ENCODE measurements at places on chromosomes 3 and 15. TPM values are rescaled to one million over a fixed set of nuclear protein-coding genes. Genes with fewer than 3 reads are reported as not detected.

DNA sequence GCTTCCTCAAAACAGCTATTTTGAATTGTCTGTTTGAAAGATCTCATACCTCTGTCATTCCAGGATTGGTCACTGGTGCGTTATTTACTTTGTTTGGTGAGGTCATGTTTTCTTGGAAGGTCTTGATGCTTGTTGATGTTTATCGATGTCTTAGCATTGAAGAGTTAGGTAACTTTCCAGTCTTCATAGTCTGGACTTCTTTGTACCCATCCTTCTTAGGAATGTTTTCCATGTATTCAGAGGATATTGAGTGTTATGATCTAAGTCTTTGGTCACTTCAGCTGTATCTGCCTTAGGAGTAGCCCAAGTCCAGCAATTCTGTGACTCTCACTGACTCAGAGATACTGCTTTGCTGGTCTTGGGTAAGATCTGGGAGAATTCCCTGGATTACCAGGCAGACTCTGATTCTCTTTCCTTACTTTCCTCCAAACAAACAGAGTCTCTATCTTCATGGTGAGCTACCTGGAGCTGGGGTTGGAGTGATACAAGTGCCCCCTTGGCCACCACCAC, 398.6 kb downstream of the ZIC4 start:
- no peaks in the 10 kb centered on the region for H3K36me3 ChIP-seq
- no peaks in the 10 kb centered on the region for H3K27me3 ChIP-seq
- no peak overlapping the region for H3K4me3 ChIP-seq
- no peaks in the 10 kb centered on the region for H3K4me1 ChIP-seq

DNA sequence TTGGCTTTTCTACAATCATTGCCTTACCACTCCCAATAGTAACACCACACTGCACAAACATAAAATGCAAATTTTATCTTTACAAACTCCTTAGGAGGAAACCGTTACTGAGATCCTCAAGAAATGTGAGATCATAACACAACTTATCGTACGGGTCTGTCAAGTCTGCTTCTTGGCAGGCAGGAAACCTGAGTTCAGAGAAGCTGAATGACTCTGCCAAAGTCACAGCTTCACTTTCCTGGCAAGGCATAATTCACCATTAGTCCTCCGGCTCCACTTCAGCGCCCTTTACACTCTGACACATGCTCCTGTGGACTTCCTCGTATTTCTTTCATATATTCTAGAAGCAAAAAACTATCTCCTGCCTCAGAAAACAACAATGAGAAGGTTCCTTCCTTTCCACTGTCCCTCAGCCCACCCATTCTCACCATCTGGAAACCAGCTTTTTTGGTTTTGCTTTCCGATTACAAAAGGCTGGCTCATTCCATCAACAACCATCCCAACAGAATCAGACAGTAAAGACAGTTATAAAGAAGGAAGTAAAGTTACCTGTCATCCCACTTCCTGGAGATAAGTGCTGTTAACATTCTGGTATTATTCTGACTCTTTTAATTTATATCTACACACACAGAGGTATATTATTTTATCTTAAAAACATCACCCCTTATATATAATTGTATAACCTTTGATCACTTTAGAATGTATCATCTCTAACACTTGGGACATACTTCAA, 223.4 kb downstream of the STT3B start:
- no peaks in the 10 kb centered on the region for H3K4me1 ChIP-seq
- H3K27ac ChIP-seq = no peak overlapping the region
- no peaks in the 10 kb centered on the region for H3K36me3 ChIP-seq

DNA sequence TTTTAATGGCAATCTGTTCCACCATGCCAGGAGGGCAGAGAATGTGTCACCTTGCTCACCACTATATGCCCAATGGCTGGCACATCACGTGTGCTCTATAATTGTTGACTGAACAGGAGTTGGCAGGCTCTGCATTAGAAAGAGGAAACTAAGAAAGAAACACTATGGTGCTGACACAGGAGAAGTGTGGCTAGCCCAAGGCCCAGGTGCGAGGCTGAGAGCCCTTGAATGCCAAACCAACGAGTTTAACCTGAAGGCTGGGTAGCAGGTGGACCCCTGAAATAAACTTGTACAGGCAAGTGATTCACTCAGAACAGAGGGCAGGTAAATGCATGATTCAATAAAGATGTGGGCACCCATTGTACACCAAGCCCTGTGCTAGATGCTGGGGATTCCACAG, 2.4 kb downstream of the CHCHD4 start:
- no peak overlapping the region for H3K27ac ChIP-seq
- DNase-seq = no peak
- no peaks in the 10 kb centered on the region for H3K27me3 ChIP-seq
- peaks cover 23% of the 10 kb centered on the region for H3K36me3 ChIP-seq
- H3K4me1 ChIP-seq = peaks cover 34% of the 10 kb centered on the region

GRCh38 chr3:117442566-117442965, 733.0 kb downstream of the TUSC7 start:
- peaks cover 7% of the 10 kb centered on the region for H3K4me1 ChIP-seq
- no peaks in the 10 kb centered on the region for H3K27me3 ChIP-seq
- no peak overlapping the region for H3K27ac ChIP-seq
- H3K36me3 ChIP-seq = no peaks in the 10 kb centered on the region

The IQCF5 gene
- not detected for polyA plus RNA-seq

DNA sequence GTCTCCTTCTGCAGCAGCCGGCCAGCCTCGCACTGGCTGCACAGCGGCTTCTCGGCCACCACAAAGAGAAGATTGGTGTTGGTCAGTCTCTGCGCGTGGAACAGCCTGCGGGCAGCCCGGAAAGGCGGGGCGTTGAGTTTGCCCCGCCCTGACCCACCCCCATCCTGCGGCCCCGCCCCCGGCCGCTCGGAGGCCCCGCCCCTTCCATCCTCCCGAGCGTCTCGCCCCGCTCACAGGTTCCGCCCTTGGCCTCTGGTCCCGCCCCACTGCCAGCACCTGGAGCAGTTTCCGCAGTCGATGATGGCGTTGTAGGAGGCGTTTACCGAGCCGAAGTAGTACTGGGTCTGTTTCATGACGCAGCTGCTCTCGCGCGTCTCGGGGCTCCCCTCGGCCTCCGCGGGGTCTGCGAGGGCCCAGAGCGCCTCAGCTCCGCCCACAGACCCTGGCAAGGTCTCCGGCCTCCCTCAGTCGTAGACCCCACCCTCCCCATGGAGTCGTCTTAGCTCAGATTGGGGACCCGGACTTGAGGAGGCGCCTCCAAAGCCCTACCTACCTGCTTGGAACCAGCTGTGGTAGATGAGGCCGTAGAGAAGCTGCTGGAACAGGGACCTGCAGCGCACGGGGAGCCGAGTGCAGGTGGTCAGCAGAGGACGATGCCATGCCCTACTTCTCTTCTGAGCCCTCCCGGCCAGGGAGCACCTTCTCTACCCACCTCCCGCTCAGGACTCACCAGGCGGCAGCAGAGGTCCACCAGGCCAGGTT, 5.9 kb upstream of the TMEM115 start:
- no peaks in the 10 kb centered on the region for H3K27me3 ChIP-seq
- peak; percentile 90 for DNase-seq
- H3K36me3 ChIP-seq = no peaks in the 10 kb centered on the region
- no peak overlapping the region for H3K27ac ChIP-seq
- H3K4me1 ChIP-seq = no peaks in the 10 kb centered on the region

DNA sequence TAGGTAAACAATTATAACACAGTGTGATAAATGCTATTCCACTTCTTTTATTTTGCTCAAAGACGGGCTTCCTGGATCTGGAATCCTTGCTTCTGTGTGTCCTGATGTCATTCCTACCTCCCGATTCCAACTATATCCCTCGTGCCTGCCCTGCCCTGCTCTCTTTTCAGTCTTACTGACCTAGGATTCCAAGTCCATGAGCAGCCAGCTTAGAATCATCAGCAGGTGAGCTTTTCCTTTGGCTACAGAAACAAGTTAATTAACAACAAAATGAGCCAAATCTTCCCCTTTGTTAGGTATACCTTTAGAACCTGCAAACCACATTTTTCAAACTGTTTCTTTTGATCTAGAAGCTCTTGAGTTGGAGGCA, 21.9 kb upstream of the KPNA1 start:
- H3K27ac ChIP-seq = no peak overlapping the region
- H3K4me1 ChIP-seq = no peaks in the 10 kb centered on the region
- DNase-seq = no peak
- H3K36me3 ChIP-seq = peaks cover 43% of the 10 kb centered on the region

DNA sequence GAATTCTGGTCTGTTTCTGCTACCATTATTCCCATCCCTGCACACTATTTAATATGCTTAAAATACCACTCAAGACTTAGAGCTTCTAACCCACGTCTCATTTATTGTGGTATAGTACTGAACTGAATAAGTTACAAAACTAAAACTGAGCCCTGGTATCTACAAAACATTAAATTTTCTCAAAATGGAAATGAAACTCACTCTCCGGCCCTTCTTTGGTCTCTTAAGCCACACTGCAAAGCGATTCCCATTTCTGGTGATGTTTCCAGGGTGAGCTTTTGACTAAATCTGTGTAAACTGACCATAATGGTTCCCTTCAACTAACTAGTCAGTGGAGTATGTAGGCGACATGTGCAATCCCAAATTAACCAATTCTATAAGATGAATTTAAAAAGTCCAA, 18.6 kb downstream of the KPNA4 start:
- peaks cover 39% of the 10 kb centered on the region for H3K36me3 ChIP-seq
- H3K27ac ChIP-seq = no peak overlapping the region
- DNase-seq = no peak
- no peaks in the 10 kb centered on the region for H3K27me3 ChIP-seq

DNA sequence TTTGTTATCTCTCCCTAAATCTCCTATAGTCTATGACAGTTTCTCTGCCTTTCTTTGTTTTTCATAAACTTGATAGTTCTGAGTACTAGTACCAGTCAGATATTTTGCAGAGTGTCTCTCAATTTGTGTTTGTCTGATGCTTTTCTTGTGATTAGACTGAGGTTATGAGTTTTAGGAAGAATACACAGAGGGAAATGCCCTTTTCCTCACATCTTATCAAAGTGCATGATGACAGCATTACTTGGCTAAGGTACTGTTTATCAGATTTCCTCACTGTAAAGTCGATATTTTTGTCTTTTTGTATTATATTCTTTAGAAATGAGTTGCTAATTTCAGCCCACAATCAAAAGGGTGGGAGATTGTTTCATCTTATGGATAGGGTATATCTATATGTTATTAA, 45.6 kb downstream of the GLCE start:
- no peaks in the 10 kb centered on the region for H3K27me3 ChIP-seq
- H3K4me3 ChIP-seq = no peak overlapping the region
- no peaks in the 10 kb centered on the region for H3K36me3 ChIP-seq
- no peaks in the 10 kb centered on the region for H3K4me1 ChIP-seq

The PIF1 gene
- 12.4 TPM for polyA plus RNA-seq

The CFAP91 gene
- 3.7 TPM for polyA plus RNA-seq

DNA sequence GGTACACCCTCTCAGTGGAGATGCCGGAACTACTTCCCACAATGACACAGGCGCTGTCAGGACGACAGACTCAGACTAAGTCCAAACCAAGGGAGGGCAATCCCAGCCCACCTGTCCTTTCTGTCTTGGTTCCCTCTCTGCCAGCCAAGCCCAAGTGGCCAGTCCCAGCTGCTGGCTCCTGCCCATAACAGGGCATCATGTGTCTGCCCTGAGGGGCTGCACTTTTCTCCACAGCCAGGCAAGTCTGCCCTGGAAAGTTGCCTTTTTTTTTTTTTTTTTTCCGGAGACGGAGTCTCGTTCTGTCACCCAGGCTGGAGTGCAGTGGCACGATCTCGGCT, 20.0 kb upstream of the BCL2A1 start:
- no peaks in the 10 kb centered on the region for H3K36me3 ChIP-seq
- no peak overlapping the region for H3K4me3 ChIP-seq
- DNase-seq = no peak
- H3K27me3 ChIP-seq = no peaks in the 10 kb centered on the region
- no peaks in the 10 kb centered on the region for H3K4me1 ChIP-seq
- no peak overlapping the region for H3K27ac ChIP-seq

The LRRC15 gene
- polyA plus RNA-seq = 0.02 TPM

DNA sequence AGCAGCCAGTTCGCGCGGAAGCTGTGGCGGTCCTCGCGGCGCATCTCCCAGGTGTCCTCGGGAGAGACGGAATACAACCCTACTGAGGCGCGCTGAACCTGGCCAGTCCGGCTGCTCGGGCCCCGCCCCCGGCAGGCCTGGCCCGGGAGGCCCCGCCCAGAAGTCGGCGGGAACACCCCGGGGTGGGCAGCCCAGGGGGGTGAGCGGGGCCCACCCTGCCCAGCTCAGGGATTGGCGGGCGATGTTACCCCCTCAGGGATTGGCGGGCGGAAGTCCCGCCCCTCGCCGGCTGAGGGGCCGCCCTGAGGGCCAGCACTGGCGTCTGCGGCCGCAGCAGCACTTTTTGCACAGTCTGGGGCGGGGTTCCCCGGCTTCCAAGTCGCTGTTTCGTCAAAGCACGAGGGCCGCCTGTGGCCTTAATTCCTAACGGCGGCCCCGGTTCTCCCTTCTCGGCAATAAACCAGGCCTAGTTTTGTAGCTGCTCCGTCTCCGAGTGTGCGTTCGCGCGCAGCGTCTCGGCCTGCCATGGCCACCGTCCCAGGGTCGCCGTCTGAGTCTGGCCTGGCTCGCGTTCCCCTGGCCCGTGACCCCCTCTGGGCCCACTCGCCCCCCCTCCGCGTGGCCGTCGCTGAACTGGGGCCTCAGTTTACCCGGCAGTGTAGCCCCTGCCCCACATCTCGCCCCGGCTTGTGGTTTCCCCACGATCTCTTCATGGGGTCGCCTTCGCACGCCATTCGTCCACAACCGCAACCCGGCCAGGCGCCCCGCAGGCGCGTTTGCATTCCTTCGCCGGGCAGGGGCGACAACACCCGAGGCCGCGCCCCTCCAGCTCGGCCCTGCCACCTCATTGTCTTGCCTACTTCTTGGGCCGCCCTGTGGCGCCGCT, 30.0 kb downstream of the NBEAL2 start:
- H3K27me3 ChIP-seq = no peaks in the 10 kb centered on the region
- H3K4me1 ChIP-seq = no peaks in the 10 kb centered on the region
- peaks cover 12% of the 10 kb centered on the region for H3K36me3 ChIP-seq
- H3K4me3 ChIP-seq = peak overlapping the region; percentile 61
- DNase-seq = peak; percentile 99
- H3K27ac ChIP-seq = peak overlapping the region; percentile 72

- H3K4me1 ChIP-seq = no peaks in the 10 kb centered on the region
- no peak overlapping the region for H3K27ac ChIP-seq
Measured at GRCh38 chr3:72257203-72257602, 472.3 kb upstream of the PROK2 start.

The TGFBR2 gene
- polyA plus RNA-seq = 58.9 TPM

GRCh38 chr15:69236505-69236904, 62.2 kb upstream of the PAQR5 start:
- H3K4me1 ChIP-seq = no peaks in the 10 kb centered on the region
- H3K27me3 ChIP-seq = no peaks in the 10 kb centered on the region
- DNase-seq = no peak
- no peak overlapping the region for H3K27ac ChIP-seq
- H3K36me3 ChIP-seq = no peaks in the 10 kb centered on the region
- H3K4me3 ChIP-seq = no peak overlapping the region

DNA sequence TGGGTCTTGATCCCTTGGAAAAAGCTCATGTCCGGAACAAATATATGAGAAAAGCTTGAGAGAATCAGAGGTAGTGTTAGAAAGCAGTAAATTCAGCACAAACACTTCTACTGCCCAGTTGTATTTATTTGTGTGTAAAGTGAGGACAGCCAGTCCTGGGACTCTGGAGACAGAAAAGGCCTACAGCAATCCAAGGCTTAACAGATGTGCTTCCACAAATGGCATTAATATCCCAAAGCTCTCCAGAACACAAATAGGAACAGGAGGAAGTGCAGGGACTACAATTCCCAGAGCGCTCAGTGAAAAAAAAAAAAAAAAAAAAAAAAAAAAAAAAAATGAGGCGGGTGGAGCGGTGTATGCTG, 390 bp upstream of the AP2M1 start:
- peaks cover 29% of the 10 kb centered on the region for H3K4me1 ChIP-seq
- no peak overlapping the region for H3K4me3 ChIP-seq
- H3K27ac ChIP-seq = peak overlapping the region; percentile 87
- peaks cover 59% of the 10 kb centered on the region for H3K36me3 ChIP-seq
- no peak for DNase-seq

The PLSCR5 gene
- not detected for polyA plus RNA-seq

Measured in SK-N-SH (cell line).